ENCODE measurements at places on chromosomes 3 and 15. TPM values are rescaled to one million over a fixed set of nuclear protein-coding genes. Genes with fewer than 3 reads are reported as not detected.

Gene ARRDC4
- total RNA-seq: 3.8 TPM

Gene ANKRD34C
- not detected for total RNA-seq

Gene TMEM212
- not detected for total RNA-seq

Gene KLF15
- total RNA-seq: 0.06 TPM

- no peak for DNase-seq
Measured at GRCh38 chr15:35107122-35107521, 22.0 kb upstream of the NANOGP8 start.

DNA sequence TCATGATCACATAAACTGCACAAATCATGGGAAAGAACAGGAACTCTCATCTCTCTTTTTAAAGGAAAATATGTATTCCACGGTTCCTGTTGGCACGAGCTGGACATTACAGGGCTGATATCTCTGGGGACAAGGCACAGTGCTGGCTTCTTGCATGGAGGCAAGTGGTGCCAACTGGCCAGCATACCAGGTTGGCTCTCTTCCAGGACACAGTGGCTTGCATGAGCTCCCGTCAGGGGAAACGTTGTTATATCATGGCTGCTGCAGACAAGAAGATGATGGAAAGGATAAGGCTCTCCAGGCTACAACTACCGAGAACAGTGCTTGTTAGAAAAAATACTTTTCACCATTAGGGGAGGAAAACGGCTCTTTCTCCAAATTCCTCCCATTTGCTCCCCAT, 283.9 kb downstream of the RORA start:
- DNase-seq: no peak

DNA sequence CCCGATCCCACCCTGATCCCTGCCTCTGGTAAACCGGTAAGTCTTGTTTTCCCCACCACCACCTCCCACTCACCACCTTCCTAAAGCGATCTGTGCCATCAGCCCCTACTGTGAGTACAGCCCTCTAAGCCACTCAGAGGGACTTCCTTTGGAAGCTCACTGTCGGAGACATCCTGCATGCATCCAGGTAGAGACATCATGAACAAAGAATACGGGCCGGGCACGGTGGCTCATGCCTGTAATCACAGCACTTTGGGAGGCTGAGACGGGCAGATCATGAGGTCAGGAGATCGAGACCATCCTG, 13.7 kb upstream of the PCSK6 start:
- no peak for DNase-seq

DNA sequence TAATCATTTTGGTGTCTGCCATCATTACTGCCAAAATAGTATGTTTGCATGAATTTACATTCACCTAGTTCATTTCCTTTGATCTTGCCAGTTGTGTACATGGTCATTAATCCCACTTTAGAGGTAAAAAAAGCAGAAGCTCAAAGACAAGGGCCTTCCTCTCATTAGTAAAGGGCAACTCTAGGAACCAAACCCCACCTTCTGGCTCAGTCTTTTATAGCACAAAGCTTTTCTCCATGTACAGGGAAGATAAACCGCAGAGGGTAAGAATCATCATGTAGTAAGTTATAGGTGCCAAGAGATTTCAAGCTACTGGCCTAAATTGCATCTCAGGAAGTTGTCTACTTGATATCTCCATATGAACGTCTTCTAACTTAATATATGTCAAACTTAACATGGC, 19.3 kb upstream of the SPG21 start:
- no peak for DNase-seq

GRCh38 chr3:186534113-186534669, 10.0 kb downstream of the CRYGS start:
- no peak for DNase-seq

DNA sequence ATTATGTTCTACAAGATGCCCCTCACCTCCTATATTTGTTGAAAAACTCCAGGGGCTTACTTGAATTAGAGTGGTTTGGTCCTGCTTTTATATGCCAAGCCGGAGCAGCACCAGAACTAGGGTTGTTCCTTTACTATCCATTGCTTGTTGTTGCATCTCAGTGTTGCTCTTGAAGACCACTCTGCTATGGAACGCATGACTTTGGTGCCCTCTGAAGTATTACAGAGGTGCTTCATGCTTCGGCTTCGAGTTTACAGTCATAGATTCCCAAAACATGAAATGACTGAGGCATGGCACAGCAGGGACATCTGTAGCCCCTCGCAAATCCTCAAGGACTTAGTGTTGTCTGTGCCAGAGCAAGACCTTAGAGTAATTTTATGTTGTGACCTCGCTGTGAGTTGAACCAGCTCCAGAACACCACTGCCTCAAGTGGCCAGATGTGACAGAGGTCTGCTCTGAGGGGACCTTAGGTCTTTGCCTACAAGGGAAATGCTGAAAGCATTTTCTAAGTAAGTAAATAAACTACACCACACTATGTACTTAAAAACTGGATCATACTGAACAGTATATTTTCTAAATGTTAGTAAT, 67.2 kb upstream of the SIAH2 start:
- no peak for DNase-seq

DNA sequence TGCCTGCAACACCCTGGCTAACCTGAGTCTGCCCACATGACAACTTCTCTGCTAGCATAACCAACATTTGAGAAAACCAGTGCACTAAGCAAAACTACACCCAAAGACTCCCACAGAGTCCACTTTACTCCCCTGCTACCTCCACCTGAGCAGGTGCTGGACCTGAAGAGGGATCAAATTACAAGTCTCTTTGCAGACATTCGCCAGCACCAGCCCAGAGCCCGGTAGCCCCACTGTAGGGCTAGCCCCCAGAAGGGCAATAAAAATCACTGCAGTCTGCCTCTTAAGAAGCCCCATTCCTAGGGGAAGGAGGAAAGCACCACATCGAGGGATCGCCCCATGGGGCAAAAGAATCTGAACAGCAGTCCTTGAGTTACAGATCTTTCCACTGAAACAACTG, 472.2 kb downstream of the GRM7 start:
- no peak for DNase-seq

- DNase-seq: no peak
Measured at GRCh38 chr15:93989440-93989998, 241.8 kb upstream of the MCTP2 start.

DNA sequence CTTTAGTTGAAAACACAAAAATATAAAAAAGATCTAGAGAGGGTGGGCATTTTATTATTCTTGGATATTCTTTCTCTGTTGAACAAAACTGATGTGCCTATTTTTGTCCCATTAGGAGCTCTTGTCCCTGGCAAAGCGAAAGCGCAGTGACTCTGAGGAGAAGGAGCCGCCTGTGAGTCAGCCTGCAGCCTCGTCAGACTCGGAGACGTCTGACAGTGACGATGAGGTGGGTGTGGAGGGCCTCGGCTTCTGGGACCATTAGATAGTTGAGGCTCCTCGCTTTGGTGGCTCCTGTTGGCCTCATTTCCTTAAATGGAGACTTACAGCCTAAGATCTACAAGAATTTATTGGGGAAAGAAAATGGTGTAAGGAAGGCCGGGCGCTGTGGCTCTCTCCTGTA, 21.3 kb downstream of the RTF1 start:
- peak; percentile 49 for DNase-seq

- no peak for DNase-seq
Measured at GRCh38 chr3:140843656-140844055, 98.0 kb upstream of the SLC25A36 start.

GRCh38 chr3:110881069-110881468, 190.5 kb upstream of the NECTIN3 start:
- peak; percentile 63 for DNase-seq

- DNase-seq: no peak
Measured at GRCh38 chr15:68643216-68643830, 64.5 kb downstream of the CORO2B start.

Measured in Daoy (cell line).